Aorta (tissue), 5 donors: ENCODE measurements at places on chromosomes 2 and 18. TPM values are rescaled to one million over a fixed set of nuclear protein-coding genes. Genes with fewer than 3 reads are reported as not detected.
A peak's percentile ranks its signal among the peaks of the same experiment; 100 is the strongest.

C1GALT1C1L gene
- 1.2 TPM for total RNA-seq

DNA sequence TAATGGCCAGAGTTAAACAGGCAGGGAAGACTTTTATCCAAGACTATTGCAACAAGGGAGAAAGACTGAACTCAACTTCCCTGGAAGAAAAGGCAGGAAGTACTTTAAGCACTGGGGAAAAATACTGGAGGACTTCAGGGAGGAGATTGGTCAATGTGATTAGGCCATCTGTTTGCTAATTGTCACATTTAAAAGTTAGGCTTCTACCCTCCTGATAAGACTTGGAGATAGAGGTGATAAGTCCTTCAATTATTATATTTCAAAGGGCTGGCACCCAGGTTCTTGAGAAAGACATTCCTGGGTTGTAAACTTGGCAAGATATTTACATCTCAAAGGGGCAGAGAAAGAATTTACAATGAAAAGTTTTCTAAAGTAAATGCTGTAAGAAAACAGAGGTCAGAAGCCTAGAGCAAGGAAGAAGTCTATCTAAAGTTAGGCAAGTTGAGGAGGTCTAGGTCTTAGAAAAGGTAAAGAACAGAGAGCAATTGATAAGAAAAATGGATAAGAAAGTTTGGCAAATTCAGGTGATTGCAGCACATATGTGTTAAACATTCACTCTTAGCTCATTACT is 48.4 kb downstream of the DTNA start:
- H3K36me3 ChIP-seq, result no peaks in the 10 kb centered on the region
- no peak for DNase-seq
- no peaks in the 10 kb centered on the region for H3K4me1 ChIP-seq
- H3K27ac ChIP-seq, result no peak overlapping the region

DNA sequence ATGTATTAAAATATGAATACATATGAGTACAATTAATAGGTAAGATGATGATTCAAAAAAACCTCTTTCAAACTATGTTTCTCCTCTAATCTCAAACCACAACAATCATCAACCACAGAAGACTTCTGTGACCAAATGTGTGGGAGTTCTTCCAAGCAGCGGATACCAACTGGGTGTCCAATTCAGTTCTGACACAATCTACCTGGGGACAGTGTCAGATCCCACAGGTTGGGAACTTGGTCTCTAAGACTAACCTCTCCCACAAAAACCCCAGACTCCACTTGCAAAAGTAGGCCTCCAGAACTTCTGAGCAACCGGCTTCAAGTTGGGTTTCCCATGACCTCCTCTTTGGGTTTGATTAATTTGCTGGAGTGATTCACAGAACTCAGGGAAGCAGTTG is 26.9 kb downstream of the FASTKD1 start:
- DNase-seq, result no peak
- H3K27ac ChIP-seq, result no peak overlapping the region

DNA sequence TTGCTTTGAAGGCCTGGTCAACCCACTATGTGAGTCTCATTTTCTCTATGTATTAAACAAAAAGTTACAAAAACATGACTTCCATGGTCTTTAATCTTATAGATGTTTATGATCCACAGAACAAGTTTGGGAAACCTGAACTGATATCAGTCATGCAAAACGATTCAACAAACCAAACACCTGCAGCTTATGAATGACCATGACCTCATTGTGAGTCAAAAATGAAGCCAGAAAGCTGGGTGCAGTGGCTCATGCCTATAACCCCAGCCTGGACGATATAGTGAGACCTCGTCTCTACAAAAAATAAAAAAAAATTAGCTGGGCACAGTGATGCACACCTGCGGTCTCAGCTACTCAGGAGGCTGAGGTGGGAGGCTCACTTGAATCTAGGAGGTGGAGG is 270.4 kb upstream of the CCDC68 start:
- no peak overlapping the region for H3K27ac ChIP-seq
- no peak for DNase-seq
- H3K27me3 ChIP-seq, result no peaks in the 10 kb centered on the region
- H3K4me1 ChIP-seq, result no peaks in the 10 kb centered on the region
- no peak overlapping the region for H3K4me3 ChIP-seq

- H3K4me1 ChIP-seq, result no peaks in the 10 kb centered on the region
- no peaks in the 10 kb centered on the region for H3K27me3 ChIP-seq
- no peaks in the 10 kb centered on the region for H3K36me3 ChIP-seq
These were observed 68.4 kb upstream of the CTDP1 start for GRCh38 chr18:79611040-79611681.

UGT1A3 gene
- total RNA-seq, result not detected

- H3K4me3 ChIP-seq, result no peak overlapping the region
- H3K27me3 ChIP-seq, result no peaks in the 10 kb centered on the region
- peaks cover 2% of the 10 kb centered on the region for H3K4me1 ChIP-seq
These were observed 18.7 kb downstream of the CASP8 start for GRCh38 chr2:201279079-201279478.

DNA sequence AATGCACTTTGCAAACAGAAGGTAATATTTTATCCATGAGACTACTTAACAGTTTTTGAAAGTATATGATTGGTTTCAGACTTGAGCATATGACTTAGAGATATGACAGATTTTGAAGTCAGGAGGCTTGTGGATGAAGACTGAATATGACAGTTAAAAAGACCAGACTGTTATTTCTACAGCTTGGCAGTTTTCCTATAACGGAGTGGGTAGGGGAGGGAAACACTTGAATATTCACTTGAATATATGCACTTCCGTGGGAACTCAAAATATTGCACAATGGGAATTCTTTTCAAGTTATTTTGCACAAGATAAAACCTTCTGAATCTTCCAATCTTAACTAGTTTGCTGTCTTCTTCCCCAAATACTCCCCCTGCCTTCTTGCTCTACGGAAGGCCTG is 64.6 kb upstream of the ACKR3 start:
- H3K4me3 ChIP-seq, result no peak overlapping the region
- no peak overlapping the region for H3K27ac ChIP-seq
- H3K4me1 ChIP-seq, result no peaks in the 10 kb centered on the region
- no peaks in the 10 kb centered on the region for H3K27me3 ChIP-seq
- H3K36me3 ChIP-seq, result no peaks in the 10 kb centered on the region

- no peaks in the 10 kb centered on the region for H3K4me1 ChIP-seq
- no peaks in the 10 kb centered on the region for H3K27me3 ChIP-seq
- no peak for DNase-seq
- no peak overlapping the region for H3K4me3 ChIP-seq
These were observed 313.6 kb upstream of the ACVR2A start for GRCh38 chr2:147531269-147531668.

EDAR gene
- total RNA-seq, result not detected

GRCh38 chr2:110674620-110675555 is 3.0 kb downstream of the BUB1 start:
- no peaks in the 10 kb centered on the region for H3K36me3 ChIP-seq
- no peak overlapping the region for H3K27ac ChIP-seq
- H3K27me3 ChIP-seq, result no peaks in the 10 kb centered on the region
- H3K4me3 ChIP-seq, result no peak overlapping the region
- DNase-seq, result peak; percentile 49

DNA sequence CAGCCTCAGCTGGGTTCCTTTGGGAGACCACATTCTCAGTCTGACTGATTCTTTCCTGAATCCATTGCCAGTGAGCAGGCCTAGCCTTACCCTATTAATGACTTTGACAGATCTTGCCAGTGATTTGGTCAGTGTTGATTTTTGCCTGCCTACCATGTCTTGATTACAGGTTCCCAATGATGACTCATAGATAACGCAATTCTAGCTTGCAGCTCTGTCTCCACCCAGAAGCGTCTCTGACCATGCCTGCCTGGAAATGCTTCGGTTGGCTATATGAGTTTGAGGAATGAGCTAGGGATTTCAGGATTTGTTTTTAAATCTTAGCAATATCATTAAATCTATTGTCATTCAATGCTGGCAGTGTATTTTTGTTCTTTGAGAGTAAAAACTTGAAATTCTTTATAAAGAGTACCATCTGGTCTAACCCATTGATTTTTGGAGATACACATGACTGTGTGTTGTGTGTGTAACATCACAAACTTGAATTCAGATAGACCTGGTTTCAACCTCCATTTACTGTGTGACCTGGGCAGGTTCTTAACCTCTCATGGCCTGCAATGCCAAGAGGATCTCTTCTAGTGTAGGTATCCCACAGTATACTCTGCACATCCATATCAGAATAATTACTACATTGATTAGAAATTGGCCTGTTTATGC is 57.0 kb downstream of the CCDC150 start:
- H3K27ac ChIP-seq, result no peak overlapping the region
- no peaks in the 10 kb centered on the region for H3K27me3 ChIP-seq
- no peak overlapping the region for H3K4me3 ChIP-seq
- H3K36me3 ChIP-seq, result no peaks in the 10 kb centered on the region
